Activated naive CD8-positive, alpha-beta T cell treated with anti-CD3 and anti-CD28 coated beads, Interleukin-2, amount 10 ng/mL, durations not matched to agents 7 days and 5 days (primary cell): ENCODE measurements at places on chromosomes 6 and 20. TPM values are rescaled to one million over a fixed set of nuclear protein-coding genes. Genes with fewer than 3 reads are reported as not detected.

Gene GABRR1
- not detected for total RNA-seq

Gene SLC52A3
- total RNA-seq, result not detected

Gene UST
- 2.9 TPM for total RNA-seq

Gene RAD21L1
- 0.48 TPM for total RNA-seq

Gene PRSS16
- total RNA-seq, result 0.86 TPM
